ENCODE measurements at places on chromosomes 3 and 15.

DNA sequence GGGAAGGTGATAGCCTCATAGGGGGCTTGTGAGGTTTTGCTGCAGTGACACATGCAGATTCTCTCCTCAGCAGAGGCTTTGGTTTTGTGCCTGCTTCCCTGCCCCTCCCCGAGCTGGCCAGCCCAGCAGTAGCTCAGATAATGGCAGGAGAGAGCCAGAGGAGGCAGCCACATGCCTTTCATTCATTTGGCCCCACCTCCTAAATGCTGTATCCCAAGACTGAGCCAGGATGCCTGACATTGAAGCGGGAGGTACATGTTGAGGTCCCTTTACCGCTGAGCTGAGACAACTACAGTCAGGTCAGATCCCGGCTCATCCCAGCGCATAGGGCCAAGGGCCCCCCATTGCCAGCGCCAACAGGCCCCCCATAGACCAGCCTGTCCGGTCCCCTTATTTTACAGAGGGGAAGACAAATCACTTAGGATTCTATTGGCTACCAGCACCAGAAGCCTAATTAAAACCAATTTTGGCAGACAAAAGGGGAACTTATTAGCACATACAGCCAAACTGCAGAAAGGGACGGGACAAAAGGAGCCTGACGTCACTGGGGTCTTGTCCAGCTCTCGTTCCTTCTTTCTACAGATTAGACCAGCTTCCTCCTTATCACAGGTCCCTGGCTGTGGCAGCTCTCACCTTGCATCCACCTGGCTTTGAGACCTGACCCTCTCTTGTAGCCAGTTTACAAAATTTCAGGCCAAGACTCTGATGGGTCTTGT lies 12.1 kb upstream of the POLG start:
- DNase-seq, result no peak

DNA sequence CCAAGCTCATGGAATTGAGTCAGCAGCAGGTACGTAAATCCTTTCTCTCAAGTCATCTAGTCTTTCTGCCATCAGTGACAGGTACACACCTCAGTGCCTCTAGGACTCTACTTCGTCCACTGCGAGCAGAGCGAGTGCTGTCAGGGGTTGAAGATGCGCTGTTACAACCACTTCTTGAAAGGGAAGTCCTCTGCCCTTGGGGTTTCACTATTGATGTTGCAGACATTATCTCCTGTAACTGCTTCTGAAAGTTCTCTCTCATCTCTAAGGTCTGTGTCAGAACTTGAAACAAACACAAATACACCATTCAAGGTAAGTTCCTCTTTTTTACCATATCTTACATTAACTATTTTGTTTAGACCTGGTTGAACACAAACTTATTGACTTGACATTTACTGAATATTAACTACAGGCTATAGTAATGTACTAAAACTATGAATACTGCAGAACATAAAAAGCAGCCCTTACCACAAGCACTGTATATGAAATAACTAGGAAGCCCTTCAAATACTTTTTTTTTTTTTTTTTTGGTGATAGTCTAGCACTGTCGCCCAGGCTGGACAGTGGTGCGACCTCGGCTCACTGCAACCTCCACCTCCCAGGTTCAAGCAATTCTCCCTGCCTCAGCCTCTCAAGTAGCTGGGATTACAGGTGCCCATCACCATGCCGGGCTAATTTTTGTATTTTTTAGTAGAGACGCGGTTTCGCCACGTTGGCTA lies 41.5 kb downstream of the TOPBP1 start:
- no peak for DNase-seq

- DNase-seq, result no peak
Observed at GRCh38 chr3:175493301-175493700, 634.2 kb downstream of the NAALADL2 start.

GRCh38 chr3:106963442-106963841 lies 413.8 kb upstream of the CCDC54 start:
- no peak for DNase-seq

DNA sequence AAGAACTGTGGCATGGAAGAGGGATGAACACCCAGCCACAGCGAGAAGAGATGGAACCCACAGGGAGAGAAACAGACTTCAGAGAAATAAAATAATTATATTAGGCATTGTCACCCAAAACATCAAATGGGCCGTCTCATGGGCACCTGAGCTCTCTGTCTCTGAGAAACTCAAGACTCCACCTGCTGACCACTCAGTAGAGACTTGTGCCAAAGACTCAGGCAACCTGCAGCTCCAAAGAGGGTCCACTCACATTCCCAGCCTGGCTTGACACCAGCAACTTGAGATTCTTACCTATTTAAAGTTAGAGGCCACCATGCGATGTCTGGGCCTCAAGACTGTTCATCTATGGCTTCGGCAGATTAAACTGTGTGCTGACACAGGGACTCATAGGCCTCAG lies 12.0 kb downstream of the SEMA5B start:
- DNase-seq, result no peak

DNA sequence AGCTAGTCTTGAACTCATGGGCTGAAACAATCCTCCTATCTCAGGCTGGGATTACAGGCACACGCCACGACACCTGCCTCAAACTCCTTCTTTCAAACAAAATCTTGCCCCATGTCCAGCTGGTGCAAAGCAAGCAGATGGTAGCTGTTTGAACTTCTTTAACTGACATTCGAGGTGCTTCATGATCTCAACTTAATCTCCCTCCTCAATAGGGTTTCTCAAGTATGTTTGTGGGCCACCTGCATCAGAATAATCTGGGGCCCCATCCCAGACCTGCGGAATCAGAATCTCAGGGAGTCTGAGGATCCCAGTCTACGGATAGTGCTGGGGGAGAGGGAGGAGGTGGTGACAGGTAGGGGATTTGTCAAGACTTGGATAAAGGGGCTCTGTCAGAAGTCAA lies 20.9 kb upstream of the TRH start:
- no peak for DNase-seq

DNA sequence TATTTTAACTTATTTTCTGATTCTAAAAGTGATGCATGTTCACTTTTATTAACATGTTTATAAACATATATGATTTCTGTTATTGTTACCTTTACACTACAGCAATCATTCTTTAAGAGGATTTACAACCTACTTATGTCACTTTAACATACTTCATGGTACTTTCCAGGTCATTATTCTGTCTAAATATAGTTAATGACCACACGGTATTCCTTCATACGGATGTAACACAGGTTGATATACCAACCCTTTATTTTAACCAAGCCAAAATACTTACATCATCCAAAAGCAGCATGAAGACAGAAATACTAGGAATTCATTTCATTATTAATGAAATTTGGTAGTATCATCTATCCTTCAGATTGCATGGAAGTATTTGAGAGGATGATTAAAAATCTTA lies 18.6 kb downstream of the PIK3R4 start:
- DNase-seq, result no peak

GRCh38 chr3:189573004-189573403 lies 58.2 kb upstream of the TP63 start:
- no peak for DNase-seq

GRCh38 chr3:160124224-160124623 lies 101.0 kb upstream of the C3orf80 start:
- DNase-seq, result no peak

DNA sequence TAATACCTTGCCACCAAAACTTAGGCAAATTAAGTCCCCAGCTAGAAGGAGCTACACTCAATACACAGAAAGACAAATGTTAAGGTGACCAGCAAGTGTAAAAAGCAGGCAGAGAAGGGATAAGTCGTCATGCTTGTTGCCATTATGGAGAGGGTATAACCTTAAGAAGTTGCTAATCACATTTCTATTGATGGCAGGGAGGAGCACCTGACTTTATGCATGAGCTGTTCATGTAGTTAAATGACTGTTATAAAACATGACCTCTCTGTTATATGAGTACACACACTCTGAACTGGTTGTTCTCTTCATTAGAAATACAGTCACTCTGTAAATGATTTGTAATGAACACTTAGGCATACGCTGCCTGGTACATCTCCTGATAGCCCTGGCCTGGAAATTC lies 6.6 kb upstream of the CCNL1 start:
- DNase-seq, result no peak

DNA sequence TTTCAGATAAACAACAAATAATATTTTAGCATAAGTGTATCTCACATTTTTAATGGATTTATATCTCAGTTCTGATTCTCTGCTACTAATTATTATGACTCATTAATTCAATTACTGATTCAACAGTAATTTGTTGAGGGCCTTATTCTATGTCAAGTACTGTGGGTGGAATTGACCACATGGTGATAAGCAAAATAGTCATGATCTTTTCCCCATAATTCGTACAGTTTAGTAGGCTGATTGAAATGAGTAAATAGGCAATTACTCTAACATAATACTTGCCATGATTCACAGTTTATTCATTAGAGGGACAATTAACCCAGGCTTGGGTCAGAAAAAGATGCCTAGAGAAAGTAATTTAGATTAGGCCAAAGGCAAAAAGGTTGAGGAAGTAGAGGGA lies 60.9 kb upstream of the SLC4A7 start:
- DNase-seq, result no peak

DNA sequence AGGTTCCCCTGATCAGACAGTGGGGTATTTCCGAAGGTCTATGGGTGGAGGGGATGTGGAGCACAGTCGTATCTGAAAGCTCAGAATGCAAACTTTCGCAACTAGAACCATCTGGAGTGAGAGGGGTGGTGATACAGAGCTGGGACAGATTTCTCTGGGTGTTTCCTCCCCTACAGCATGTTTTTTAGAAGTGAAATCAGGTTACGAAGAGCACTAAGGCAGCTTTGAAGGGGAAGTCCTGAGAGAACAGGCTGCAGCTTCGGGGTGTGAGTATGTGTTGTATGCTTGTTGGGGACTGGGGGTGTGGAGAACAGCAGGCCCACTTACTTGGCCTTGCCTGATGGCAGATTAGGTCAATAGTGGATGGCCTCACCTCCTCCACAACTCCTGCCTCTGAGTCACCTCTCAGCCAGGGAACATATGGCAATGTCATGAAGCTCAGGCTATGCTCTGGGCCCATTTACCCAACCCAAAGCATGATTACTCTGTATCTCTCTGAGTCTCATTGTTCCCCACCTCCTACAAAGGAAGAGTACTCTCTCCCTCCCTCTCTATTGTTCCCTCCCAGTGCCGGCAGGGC lies 107.2 kb upstream of the RASGRP1 start:
- no peak for DNase-seq

- no peak for DNase-seq
Observed at GRCh38 chr15:40053831-40054604, 15.0 kb upstream of the SRP14 start.

GRCh38 chr3:48427630-48427962 lies 2.3 kb downstream of the PLXNB1 start:
- DNase-seq, result no peak

DNA sequence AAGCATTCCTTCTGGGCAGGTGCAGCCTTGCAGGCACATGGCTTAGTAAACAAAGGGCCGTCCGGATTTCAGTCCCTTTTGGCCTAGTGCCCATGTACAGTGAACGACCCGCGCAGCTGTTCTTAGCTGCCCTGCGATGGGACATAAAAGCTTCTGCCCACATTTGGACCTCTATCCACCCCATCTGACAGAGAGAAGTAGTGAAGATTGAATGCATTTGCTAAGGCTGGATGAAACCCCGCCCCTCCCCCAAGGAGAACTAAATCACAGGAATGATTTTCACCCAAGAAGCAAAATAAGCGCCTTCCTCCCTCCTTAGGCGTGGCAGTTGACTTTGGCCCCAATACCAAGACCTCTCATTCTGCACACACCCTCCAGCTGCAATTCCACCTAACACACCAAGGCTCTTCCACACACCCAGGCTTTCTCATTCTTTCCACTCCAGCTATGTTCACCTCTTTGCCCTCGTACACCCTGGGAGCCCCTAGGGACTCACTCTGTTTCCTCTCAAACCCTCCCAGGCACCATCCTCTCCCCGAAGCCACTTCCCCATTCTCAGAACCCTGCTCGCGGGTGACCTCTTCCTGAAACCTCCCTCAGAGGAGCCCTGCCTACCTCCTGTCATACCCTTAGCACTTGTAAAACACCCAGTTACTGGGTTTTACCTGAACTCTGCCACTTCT lies 14.1 kb upstream of the HRH1 start:
- DNase-seq, result no peak

GRCh38 chr15:87619161-87619960 lies 637.2 kb downstream of the NTRK3 start:
- no peak for DNase-seq

DNA sequence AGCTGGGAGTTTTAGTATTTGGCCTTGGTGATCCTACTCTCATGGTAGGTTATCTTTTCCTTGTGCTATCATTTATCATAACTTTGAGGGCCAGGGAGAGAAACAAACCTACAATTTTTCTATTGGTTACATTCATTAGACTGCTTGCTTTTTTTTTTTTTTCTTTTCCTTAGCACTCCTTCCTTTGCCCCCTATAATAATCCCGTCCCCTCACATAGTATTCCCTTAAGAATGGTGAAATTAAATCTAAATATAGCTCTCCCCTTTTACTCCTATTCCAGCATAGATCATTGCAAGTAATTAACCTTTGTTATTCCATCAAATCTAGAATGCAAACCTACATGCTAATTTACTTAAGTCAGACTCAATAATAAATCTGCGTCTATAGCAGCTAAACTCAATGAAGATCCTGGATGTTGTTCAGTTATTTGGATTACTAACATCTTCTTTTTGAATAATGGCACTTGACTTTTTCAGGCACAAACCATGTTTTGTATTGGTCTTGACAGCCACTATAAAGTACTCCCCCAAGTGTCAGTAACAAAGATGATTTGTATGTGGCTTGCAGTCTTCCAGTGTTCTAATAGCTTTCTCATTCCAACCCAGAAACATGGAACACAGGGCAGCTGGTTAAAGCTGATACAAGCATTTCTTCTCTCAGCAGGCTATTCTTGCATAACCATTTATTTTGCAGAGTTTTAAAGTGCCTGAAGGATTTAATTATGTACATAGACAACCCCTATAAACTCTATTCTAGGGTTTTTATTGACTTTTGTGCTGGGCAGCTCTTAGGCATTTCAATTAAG lies 420.6 kb downstream of the MECOM start:
- no peak for DNase-seq

DNA sequence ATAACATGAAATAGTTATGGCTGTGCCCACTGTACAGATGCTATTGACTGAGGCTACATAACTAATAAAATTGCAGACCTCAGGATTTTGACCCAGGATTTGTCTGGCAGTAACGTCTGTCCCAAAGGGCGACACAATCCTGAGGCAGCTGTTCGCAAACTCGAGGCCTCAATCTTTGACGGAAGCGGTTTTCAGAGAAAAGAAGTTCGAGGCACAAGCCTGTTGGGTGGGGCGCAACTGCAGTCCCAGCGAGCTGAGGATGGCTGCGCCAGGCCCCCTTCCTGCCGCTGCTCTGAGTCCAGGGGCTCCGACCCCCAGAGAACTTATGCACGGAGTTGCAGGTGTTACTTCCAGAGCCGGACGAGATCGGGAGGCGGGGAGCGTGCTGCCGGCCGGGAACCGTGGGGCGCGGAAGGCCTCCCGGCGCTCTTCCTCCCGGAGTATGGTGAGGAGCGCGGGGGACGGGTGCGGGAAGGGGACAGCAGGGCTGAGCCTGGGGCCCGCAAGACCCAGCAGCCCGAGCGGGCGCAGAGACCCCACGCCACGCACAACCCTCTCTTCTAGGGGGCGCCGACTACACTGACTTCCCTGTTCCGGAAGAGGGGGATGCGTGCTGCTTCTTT lies at the start of gene PARP15:
Gene PARP15, plus strand, starts transcription at position 242 of the 623 bp plus-strand sequence. Its CDS starts 18 bp downstream, at position 260.
- DNase-seq, result no peak

- DNase-seq, result no peak
Observed at GRCh38 chr3:40120806-40121205, 188.7 kb upstream of the EIF1B start.

GRCh38 chr3:72496051-72496670 lies 352.1 kb downstream of the SHQ1 start:
- DNase-seq, result no peak

All from omental fat pad (tissue), 4 donors.